ENCODE measurements at places on chromosomes 16 and 17. TPM values are rescaled to one million over a fixed set of nuclear protein-coding genes. Genes with fewer than 3 reads are reported as not detected.
A peak's percentile ranks its signal among the peaks of the same experiment; 100 is the strongest.

DNA sequence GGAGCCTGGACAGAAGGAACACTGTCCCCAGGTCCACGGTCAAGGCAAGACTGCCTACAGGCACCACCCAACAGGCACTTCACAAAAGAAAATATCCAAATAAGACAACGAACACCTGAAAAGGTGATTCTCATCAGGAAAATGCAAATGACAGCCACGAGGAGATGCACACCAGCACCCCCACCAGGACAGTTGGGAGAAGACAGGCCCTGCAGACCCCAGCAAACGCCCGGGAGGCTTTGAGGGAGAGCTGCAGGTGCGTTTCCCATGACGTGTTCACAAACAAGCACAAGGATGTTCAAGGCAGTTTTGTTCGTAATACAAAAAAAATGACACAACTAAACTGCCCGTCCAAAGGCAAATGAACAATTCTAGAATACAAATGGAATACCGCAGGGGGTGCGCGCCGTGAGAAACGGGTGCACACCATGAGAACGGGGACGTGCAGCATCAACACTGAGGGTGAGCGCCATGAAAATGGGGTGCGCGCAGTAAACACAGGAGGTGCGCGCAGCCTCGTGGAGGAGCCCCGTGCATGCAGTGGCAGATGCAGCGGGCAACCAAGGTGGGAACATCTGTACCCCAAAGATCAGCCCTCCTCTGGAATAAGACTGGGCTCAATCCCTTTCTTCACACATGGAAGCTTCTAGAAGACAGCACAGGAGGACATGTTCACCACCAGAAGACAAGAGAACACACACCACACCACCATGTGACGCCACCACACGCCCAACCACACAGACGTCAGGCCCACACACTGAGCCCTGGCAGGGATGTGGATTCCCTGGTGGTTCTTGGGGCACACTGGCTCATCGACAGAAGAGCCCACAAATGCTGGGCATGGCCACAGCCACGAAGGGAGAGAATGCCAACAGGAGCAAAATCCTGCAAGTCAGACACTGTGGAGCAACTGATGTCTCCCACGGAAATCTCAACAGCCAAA is 91.2 kb downstream of the ZNF778 start:
- DNase-seq = no peak

Gene GSG1L
- 1.0 TPM for total RNA-seq

- DNase-seq = no peak
Measured at GRCh38 chr16:79794941-79795340, 194.4 kb upstream of the MAF start.

DNA sequence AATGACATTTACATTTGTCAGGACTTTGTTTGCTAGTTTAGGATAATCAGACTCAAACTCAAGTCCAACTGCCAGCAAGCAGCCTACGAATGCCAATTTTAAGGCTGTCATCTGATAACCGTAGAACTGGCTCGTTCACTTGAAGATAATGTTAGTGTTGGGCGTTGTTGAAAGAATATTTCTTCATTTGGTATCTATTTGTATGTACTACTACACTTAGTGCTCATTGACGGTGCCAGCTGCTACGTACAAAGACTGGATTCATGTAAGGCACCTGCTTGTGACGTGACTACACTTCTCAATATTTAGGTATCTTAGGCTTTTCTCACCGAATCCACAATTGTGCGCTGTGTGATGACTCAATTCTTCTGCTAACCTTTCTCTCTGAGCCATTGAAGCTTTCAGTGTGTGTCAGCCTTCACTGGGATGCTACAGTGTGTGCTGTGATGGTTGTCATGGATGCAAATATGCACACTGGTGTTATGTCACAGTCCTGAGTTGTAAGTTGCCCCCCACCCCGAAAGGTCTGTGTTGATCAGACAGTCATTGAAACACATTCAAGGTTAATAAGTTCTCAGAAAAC is 5.7 kb downstream of the ATP2C2 start:
- DNase-seq = no peak

- no peak for DNase-seq
Measured at GRCh38 chr16:79593074-79593531, 7.4 kb downstream of the MAF start.

Gene CASKIN1
- 2.3 TPM for total RNA-seq

DNA sequence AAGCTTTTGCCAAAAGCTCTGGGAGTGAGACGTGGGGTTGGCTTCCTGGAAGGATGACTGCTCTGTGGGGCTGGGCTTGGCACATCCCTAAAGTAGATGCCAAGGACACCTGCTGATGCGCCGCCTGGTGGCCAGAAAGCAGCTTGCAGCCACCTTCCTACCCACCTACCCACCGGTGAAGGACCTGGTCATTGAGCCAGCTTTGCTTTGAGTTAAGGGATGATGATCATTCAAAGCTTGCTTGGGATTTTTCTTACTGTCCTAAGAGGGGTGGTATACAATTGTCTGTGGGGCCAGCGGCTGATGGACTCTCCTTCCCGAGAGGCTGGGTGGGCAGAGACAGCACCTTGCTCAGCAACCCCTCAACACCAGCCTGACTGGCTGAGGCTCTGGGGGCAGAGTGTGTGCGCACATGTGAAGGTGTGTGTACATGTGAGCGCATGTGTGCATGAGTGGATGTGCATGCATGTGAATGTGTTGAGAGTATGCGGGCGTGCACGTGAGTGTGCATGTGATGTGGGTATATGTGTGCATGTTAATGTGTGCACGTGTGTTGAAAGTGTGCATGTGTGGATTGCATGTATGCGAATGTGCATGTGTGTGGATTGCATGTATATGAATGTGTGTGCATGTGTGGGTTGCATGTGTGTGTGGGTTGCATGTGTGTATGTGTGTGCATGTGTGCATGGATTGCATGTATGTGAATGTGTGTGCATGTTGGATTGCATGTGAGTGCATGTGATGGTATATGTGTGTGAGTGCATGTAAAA is 18.6 kb downstream of the C1QTNF1 start:
- DNase-seq = peak; percentile 83

DNA sequence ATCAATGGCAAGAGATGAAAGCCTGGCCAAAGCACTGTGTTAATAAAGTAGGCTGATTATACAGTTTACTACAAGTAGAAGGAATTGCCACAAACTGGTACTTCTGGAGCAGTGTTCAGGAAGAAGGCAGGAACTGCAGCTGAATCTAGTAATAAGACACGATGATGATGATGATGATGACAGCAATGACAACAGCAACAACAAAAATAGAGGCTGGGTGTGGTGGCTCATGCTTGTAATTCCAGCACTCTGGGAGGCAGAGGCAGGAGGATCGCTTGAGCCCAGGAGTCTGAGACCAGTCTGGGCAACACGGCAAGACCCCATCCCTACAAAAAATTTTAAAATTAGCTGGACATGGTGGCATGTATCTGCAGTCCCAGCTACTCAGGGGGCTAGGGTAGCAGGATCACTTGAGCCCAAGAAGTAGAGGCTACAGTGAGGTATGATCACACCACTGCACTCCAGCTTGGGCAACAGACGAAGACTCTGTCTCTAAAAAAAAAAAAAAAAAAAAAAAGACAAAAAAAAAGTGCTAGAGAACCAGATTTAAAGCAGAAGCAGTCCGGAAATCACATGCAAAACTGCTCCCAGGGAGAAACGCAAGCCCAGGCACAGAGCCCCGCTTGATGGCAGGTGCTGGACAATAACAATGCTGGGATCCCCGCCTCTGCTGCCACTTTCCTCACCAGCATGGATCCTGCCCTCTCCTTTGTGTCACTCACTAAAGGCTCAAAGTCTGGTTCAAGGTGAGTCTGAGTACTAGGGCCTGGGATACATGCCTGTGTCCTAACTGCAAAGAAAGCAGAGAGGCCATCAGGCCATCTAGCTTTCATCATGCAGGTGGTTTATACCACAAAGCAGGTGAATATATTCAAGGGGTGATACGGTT is 44.8 kb downstream of the CPPED1 start:
- DNase-seq = no peak

Gene TMEM132E
- not detected for total RNA-seq

Gene ADAP2
- total RNA-seq = 3.1 TPM

Gene AOC3
- total RNA-seq = 9.2 TPM

All from heart left ventricle (tissue), 16 donors.